ENCODE measurements at places on chromosomes 4 and X.

- peak; percentile 29 for DNase-seq
Observed at GRCh38 chrX:148135738-148136137, 154.6 kb downstream of the FMR1NB start.

DNA sequence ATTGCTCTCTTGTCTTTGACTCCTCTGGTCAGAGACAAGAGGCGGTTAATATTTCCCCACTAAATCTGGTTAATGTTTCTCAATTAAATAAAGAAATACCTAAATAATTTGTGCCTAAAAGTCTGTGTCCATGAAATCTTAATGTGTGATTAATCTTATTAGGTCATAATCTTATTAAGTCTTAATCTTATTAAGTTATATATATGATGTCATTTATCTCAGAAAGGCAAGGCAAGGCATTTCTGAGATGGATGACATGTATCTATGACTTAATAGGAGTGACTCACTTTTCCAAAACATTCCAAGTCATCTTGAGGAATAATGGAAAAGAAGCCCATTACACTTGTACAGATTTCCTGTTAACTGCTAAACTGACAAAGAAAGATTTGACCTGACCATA lies 74.7 kb downstream of the TRAM1L1 start:
- DNase-seq: no peak

DNA sequence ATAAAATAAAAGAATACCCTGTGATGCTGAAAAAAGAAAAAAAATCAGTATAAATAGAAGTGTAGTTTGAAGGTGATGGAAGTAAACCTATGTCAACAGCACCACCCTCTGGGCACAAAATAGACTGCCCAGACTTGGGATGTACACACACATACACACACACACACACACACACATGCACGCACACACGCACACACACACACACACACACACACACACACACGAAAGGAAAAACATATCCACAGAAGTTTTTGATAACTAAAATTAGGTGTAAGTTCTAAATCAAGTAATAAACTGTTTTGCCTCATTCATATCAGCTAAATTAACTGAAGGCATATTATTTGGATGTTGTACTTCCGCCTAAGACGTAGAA lies 40.5 kb downstream of the ANXA5 start:
- peak; percentile 88 for DNase-seq

- DNase-seq: peak; percentile 36
Observed at GRCh38 chr4:168483811-168484210, 3.5 kb upstream of the DDX60L start.

DNA sequence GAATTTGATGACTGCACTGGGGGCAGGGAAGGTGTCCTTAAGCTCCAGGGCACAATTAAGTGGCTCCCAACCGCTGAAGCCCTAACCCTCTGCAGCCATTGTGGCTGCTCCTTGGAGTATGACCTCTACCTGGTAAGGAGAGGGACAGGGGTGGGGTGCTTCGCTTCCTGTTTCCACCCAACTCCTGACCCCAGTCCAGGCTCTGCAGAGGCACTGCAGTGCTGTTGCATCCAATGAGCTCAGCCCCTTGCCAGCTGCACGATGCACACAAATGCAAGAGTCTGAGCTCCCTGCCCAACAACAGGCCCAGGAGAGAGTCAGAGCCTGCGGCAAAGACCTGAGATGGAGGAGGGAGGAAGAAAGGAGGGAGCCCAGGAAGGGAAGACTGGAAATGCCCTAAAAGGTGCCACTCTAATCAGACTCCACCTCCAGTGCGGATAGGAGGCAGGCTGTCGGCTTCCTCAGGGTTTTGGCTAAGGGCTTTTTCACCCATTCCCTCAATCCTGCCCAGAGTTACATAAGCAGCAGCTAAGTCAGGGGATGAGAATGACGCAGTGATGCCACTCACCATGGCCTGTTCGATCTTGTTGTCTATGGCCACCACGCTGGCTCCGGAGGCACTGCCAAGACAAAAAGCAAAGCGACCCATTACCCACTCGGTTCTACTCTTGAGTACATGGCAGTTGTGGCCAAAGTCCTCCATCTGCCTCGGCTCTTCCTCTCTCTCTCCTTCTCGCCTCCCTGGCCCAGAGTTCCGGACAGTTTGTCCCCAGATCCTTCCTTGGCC lies 60.1 kb downstream of the TSC22D3 start:
- DNase-seq: peak; percentile 37
